Activated T-helper 17 cell treated with anti-CD3 and anti-CD28 coated beads, Interleukin-2, amount 50 U/mL, for 72 hours (primary cell): ENCODE measurements at places on chromosomes 16 and 17. TPM values are rescaled to one million over a fixed set of nuclear protein-coding genes. Genes with fewer than 3 reads are reported as not detected.

The MFAP4 gene
- not detected for total RNA-seq

The RRAD gene
- total RNA-seq = 6.5 TPM

DNA sequence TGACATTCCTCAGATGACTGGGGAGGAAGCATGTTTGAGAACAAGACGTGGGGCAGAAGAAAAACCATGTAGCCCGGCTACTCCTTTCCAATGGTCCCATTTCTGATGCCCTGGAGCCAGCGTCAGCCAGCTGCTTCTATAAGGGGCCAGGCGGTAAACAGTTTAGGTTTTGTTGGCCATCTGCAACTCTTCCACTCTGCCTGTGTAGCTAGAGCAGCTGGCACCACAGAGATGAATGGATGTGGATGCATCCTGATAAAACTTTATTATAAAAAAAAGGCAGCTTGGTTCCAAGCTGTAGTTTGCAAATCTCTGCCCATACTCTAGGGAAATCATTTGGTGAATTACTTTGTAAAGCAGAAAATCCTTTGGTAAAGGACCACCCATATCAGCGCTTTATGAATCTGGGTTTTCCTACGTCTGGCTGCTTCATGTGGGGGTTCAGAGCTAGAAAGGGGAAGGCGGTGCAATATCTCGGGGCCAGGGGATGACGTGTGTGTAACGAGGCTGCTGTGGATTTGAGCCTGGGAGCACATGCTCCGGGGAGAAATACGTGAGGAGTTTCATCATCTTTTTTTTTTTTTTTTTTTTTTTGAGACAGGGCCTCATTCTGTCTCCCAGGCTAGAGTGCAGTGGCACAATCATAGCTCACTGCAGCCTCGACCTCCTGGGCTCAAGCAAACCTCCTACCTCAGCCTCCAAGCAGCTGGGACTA is 3.4 kb upstream of the SRL start:
- no peak for ATAC-seq

DNA sequence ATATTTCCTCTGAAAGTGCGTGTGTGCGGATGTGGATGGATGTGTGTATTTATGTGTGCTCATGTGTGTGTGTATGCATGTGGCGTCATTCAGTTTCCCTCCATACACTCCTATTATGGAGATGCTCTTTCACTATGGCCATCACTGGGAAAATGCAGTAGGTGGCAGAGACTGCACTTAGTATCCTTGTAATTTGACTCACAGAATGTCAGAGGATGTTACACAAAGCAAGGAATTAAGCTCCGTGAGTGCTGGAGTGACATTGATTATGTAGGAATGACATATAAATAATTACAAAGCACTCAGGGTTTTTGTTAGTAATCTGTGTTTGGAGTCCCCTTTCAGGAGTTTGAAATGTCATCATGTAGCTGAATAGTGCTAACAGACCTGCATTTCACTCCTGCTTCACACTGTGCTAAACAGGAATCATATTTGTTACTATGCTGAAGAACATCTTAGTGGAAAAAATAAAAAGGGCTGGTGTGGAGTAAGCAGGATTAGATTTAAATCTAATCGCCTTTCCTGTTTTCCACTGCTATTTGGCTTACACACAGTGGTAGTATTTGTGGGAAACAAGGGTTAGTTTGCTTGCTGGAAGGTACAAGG is 59.6 kb downstream of the HS3ST4 start:
- ATAC-seq = no peak

DNA sequence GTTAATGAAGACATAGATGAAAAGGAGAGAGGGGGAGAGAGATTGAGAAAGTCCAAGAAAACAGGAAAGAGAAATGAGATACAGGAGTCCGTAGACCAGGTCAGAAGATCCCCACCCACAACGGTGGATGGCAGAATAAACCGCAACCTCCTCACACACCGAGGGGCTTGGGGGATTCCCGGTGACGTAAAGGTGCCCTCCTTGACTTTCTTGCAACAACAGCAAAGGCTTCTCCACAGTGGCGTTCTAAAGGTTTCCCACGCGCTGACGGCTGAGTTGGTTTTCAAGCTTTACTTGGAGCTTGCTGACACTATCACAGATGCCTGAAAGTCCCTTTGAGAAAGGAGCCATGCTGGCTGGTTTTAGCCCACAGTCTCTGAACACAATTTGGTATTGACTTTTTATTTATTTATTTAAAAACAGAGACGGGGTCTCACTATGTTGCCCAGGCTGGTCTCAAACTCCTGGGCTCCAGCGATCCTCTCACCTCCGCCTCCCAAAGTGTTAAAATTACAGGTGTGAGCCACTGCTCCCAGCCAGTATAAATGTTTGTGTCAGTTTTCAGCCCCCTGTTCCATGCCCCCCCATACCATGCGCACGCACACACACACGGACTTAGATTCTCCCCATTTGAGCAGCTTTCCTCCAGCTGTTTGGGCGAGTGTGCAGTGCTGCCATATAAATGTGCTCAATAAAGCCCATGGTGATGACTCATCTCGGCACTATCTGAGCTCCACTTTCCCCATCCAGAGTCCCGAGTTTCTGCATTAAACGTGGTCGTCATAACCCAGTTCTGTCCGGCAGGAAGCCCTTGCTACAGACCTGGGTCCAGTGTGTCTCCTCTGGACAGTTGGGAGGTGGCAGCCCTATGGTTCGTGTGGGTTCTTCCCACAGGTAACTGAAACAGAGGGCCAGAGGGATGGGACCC is 33.0 kb upstream of the SEC14L1 start:
- ATAC-seq = peak; percentile 86

DNA sequence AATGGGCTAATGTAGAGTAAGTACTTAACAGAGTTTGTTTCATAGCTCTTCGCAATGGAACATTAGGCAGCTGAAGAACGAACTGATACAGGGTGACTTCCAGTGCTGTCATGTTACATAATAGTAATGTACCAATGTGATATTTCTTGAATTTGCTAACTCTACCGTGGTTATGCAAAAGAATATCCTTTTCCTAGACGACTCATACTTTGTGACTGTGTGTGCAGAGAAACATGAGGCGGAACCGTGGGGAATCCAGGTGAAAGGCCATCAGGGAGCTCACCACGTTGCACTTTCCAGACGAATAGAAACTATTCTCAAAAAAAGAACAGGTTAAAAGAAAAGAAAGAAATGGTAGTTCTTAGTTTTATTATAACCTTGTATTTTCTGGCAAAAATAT is 13.2 kb downstream of the NOB1 start:
- no peak for ATAC-seq

GRCh38 chr16:57257455-57258070 is 12.5 kb downstream of the ARL2BP start:
- ATAC-seq = no peak

- no peak for ATAC-seq
Observed at GRCh38 chr17:38735161-38735997, 5.2 kb downstream of the CISD3 start.
